Tibial nerve (tissue), 4 donors: ENCODE measurements at places on chromosomes 3 and 15.

DNA sequence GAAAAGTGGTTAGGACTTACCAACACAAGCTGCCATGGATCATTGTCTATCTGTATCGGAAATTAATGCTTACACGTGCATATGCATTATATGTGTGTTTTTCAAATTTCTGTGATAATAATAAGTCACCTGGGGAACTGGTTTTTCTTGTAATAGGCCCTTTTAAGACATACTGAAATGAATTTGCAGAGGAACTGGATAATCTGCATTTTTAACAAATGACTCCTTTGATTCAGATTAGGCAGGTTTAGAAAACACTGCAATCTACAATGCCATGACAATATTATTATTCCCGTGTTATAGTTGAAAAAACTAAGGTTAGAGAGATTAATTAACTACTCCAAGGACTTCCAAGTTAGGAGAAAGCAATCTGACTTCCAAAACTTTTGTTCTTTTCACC, 23.4 kb downstream of the STRIT1 start:
- H3K4me3 ChIP-seq = no peak overlapping the region
- DNase-seq = no peak
- H3K36me3 ChIP-seq = no peaks in the 10 kb centered on the region

GRCh38 chr3:7215706-7216105, 354.8 kb downstream of the GRM7 start:
- no peaks in the 10 kb centered on the region for H3K27me3 ChIP-seq
- H3K27ac ChIP-seq = no peak overlapping the region
- no peak overlapping the region for H3K4me3 ChIP-seq
- no peaks in the 10 kb centered on the region for H3K4me1 ChIP-seq

DNA sequence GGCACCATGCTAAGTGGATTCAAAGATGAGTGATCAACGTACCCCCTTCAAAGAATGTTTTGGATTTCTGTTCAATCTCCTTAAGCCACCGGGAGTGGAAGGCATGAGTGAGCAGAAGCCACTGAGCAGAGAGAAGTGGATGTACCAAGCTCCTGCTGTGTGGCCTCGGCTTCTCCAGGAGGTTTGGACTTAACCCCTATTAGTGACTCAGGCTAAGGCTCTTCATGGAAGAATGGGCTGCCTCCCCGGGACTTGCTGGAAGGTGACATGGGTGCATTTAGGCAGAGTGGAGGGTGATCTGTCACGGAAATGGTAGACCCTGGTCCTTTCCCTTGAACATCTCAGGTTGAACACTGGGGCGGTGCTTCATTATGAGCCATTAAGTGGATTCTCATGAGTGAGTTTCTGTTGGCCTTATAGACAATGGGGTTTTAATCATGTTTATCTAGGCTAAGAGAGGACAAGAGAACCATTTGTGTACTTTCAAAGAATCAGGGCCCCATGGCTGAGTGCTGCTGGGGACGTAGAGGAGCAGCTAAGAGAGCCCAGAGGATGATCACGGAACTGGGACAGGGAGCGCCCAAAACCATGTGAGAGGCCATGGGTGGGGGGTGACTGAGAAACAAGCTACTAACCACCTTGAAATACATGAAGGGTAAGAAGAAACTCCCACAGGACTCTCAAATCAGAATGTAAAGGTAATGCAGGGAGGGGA, 62.2 kb downstream of the HES1 start:
- no peak overlapping the region for H3K4me3 ChIP-seq
- H3K4me1 ChIP-seq = no peaks in the 10 kb centered on the region
- DNase-seq = no peak
- H3K27ac ChIP-seq = no peak overlapping the region
- no peaks in the 10 kb centered on the region for H3K36me3 ChIP-seq

DNA sequence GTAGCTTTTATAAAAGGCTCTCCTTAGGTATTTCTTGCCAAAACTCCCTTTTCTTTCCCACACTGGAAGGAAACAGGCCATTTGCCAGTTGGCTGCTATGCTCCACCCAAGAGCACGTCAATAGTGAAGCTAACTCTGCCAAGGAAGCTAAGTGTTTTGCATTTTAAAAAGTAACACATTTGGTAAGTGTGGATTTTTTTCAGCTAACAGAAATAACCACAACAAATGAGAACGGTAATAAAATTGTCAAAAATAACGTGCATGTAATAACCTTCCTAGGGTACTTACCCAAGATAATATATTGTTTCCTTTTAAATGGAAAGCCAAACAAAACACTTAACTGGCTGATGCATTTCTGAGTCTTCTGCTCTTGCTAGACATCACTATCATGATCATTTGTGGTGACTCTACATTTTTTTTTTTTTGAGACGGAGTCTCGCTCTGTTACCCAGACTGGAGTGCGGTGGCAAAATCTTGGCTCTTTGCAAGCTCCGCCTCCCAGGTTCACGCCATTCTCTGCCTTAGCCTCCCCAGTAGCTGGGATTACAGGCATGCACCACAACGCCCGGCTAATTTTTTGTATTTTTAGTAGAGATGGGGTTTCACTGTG, 4.6 kb downstream of the DPP8 start:
- H3K4me3 ChIP-seq = no peak overlapping the region
- H3K36me3 ChIP-seq = no peaks in the 10 kb centered on the region
- peak overlapping the region; percentile 73 for H3K27ac ChIP-seq
- no peaks in the 10 kb centered on the region for H3K27me3 ChIP-seq
- peaks cover 20% of the 10 kb centered on the region for H3K4me1 ChIP-seq

- H3K36me3 ChIP-seq = no peaks in the 10 kb centered on the region
- no peak overlapping the region for H3K27ac ChIP-seq
- DNase-seq = no peak
- H3K4me1 ChIP-seq = no peaks in the 10 kb centered on the region
Measured at GRCh38 chr3:170703121-170703588, 117.3 kb upstream of the SLC7A14 start.

- no peak overlapping the region for H3K4me3 ChIP-seq
- H3K36me3 ChIP-seq = no peaks in the 10 kb centered on the region
- DNase-seq = no peak
- H3K4me1 ChIP-seq = no peaks in the 10 kb centered on the region
Measured at GRCh38 chr3:43224405-43225073, 61.8 kb upstream of the SNRK start.

DNA sequence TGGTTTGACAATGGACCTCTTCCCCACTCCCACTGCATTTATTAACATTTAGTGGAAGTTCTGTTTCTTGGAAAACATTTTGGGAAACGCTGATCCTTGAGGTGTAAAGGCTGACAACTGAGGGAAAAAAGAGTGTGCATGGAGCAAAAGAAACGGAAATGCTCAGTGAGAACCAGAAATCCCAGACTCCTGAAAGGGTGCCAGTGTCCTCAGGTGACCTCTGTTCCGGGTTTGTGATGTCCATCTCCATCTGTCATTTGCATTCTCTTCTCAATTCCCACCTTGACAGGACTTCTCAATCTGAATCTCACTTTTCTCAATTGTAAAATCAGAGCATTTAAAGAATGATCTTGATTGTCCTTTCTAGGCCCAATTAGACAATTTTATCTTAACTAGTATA, 71.1 kb upstream of the FAM3D start:
- no peak overlapping the region for H3K4me3 ChIP-seq
- H3K36me3 ChIP-seq = no peaks in the 10 kb centered on the region
- no peaks in the 10 kb centered on the region for H3K4me1 ChIP-seq
- H3K27ac ChIP-seq = no peak overlapping the region

GRCh38 chr15:59762558-59762957, 73.4 kb upstream of the BNIP2 start:
- H3K27ac ChIP-seq = no peak overlapping the region
- no peak for DNase-seq
- no peaks in the 10 kb centered on the region for H3K4me1 ChIP-seq
- no peak overlapping the region for H3K4me3 ChIP-seq
- H3K27me3 ChIP-seq = peaks cover 11% of the 10 kb centered on the region

GRCh38 chr15:57236561-57237300, 139.6 kb upstream of the CGNL1 start:
- peaks cover 47% of the 10 kb centered on the region for H3K36me3 ChIP-seq
- H3K27me3 ChIP-seq = no peaks in the 10 kb centered on the region
- H3K4me3 ChIP-seq = no peak overlapping the region
- H3K27ac ChIP-seq = no peak overlapping the region

DNA sequence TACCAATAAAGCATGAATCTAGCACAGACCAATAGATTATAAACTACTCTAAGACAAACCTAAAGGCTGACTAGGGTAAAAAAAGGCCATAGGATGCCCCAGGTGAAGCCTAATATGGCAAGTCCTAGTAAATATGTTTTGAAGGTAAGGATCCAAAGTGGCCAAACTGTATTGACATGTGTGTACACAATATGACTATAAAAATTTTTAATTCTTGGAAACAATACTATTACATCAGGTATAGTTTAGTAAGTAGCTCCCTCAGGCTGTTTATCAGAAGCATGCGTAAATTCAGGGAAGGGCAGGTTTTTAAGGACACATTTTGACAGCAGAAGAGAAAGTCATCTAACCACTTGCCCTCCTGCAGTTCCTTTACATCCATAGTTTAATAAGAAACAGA, 18.8 kb downstream of the GNB4 start:
- H3K4me1 ChIP-seq = peaks cover 20% of the 10 kb centered on the region
- no peaks in the 10 kb centered on the region for H3K27me3 ChIP-seq
- H3K36me3 ChIP-seq = no peaks in the 10 kb centered on the region
